ENCODE measurements at places on chromosomes 5 and 9.
A peak's percentile ranks its signal among the peaks of the same experiment; 100 is the strongest.

- H3K4me1 ChIP-seq: no peaks in the 10 kb centered on the region
- no peaks in the 10 kb centered on the region for H3K36me3 ChIP-seq
- DNase-seq: no peak
- no peaks in the 10 kb centered on the region for H3K27me3 ChIP-seq
These were observed 47.3 kb downstream of the ANKRD31 start for GRCh38 chr5:75189353-75189752.

GRCh38 chr9:36023260-36024048 is 13.3 kb upstream of the RECK start:
- no peaks in the 10 kb centered on the region for H3K27me3 ChIP-seq
- H3K4me3 ChIP-seq: no peak overlapping the region
- no peaks in the 10 kb centered on the region for H3K4me1 ChIP-seq
- no peaks in the 10 kb centered on the region for H3K36me3 ChIP-seq
- no peak overlapping the region for H3K27ac ChIP-seq
- peak; percentile 55 for DNase-seq

- no peak for DNase-seq
- no peaks in the 10 kb centered on the region for H3K36me3 ChIP-seq
- H3K4me3 ChIP-seq: no peak overlapping the region
These were observed 16.7 kb downstream of the COL15A1 start for GRCh38 chr9:98960409-98960808.

GRCh38 chr9:79989079-79989478 is 417.3 kb downstream of the TLE4 start:
- H3K27me3 ChIP-seq: no peaks in the 10 kb centered on the region
- no peak for DNase-seq
- no peak overlapping the region for H3K4me3 ChIP-seq
- no peaks in the 10 kb centered on the region for H3K4me1 ChIP-seq

- no peak overlapping the region for H3K4me3 ChIP-seq
- H3K27me3 ChIP-seq: no peaks in the 10 kb centered on the region
- no peak overlapping the region for H3K27ac ChIP-seq
These were observed 502.1 kb upstream of the PAPPA start for GRCh38 chr9:115651461-115651860.

DNA sequence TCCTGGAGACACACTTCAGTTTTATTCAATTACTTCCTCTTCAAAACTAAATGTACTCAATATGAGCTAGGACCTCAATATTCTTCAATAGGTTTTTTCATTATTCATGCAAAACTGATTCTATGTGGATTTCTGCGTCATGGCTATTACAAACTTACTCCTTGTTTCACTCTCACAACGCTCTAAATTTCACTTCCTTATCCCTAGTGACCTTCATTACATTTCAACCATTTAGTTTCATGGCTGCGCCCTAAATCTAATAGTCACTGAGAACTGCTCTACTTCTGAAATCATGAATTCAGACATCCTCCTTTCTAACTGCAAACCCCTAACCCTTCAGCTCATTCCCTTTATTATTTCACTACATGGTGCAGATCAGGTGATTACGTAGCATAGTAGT is 93.9 kb downstream of the SLC25A46 start:
- H3K4me3 ChIP-seq: no peak overlapping the region
- H3K27me3 ChIP-seq: no peaks in the 10 kb centered on the region
- no peaks in the 10 kb centered on the region for H3K36me3 ChIP-seq
- H3K27ac ChIP-seq: no peak overlapping the region

DNA sequence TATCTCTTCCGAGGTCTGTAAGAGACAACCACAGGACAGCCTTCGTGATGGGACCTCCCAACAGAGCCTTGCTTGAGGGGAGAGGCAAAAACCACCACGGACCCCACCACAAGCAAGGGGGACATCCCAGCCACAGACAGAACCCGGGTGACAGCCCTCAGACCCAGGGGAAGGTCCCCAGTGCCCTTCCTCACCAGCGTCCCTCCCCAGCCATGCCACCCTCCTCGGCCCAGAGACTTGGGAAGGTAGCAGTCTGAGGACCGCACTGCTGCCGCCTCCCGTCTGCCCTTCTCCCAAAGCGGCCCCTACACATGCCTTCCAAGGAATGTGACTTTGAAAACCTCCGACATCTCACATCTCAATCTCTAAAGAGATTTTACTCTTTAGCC is 13.4 kb downstream of the IPPK start:
- no peak overlapping the region for H3K4me3 ChIP-seq
- H3K27ac ChIP-seq: no peak overlapping the region
- DNase-seq: no peak
- no peaks in the 10 kb centered on the region for H3K27me3 ChIP-seq
- peaks cover 38% of the 10 kb centered on the region for H3K36me3 ChIP-seq

DNA sequence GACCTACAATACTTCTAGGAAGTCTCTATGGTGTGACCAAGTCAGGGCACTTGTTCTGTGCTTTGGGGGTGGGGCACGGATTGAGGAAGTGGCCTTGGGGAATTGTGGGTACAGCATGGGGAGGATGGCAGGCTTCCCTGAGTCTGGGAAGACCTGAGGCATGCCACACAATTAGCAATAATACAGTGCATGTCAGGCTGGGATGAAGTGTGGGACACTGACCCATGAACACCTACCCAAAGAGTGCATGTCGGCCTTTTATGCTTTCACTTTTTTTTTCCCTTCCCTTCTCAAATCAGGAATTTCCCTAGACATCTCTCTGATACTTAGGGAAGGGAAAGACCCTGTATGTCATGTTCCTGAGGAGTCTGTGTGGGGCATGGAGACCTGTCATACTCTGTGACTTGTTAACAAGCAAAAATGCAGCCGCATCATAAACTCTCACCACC is 146.4 kb downstream of the PALM2AKAP2 start:
- no peaks in the 10 kb centered on the region for H3K27me3 ChIP-seq
- H3K4me1 ChIP-seq: peaks cover 2% of the 10 kb centered on the region
- no peak overlapping the region for H3K4me3 ChIP-seq

- no peak for DNase-seq
- H3K4me1 ChIP-seq: no peaks in the 10 kb centered on the region
- no peaks in the 10 kb centered on the region for H3K36me3 ChIP-seq
These were observed 660.8 kb downstream of the TLE1 start for GRCh38 chr9:81028504-81028903.

GRCh38 chr9:125887172-125887571 is 140.0 kb downstream of the PBX3 start:
- peaks cover 10% of the 10 kb centered on the region for H3K27me3 ChIP-seq
- no peak overlapping the region for H3K27ac ChIP-seq
- no peaks in the 10 kb centered on the region for H3K36me3 ChIP-seq
- H3K4me3 ChIP-seq: no peak overlapping the region

DNA sequence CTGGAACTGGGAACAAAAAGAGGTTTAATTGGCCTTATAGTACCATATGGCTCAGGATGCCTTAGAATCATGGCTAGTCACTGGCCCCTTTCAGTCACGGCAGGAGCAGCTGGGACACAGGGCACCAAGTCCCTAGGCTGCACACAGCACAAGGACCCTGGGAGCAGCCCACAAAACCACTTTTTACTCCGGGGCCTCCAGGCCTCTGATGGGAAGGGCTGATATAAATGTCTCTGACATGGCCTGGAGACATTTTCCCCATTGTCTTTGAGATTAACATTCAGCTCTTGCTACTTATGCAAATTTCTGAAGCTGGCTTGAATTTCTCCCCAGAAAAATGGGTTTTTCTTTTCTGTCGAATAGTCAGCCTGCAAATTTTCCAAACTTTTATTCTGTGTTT is 1026.4 kb upstream of the COX7C start:
- H3K27ac ChIP-seq: no peak overlapping the region
- H3K4me3 ChIP-seq: no peak overlapping the region
- no peak for DNase-seq

- H3K36me3 ChIP-seq: peaks cover 3% of the 10 kb centered on the region
- DNase-seq: no peak
- H3K27ac ChIP-seq: no peak overlapping the region
- no peak overlapping the region for H3K4me3 ChIP-seq
- H3K4me1 ChIP-seq: no peaks in the 10 kb centered on the region
These were observed 356.9 kb downstream of the SEMA5A start for GRCh38 chr5:9188956-9189355.

- no peak overlapping the region for H3K4me3 ChIP-seq
- peaks cover 50% of the 10 kb centered on the region for H3K27me3 ChIP-seq
- no peak overlapping the region for H3K27ac ChIP-seq
- no peak for DNase-seq
These were observed 21.3 kb downstream of the MSX2 start for GRCh38 chr5:174745590-174746103.

- no peaks in the 10 kb centered on the region for H3K27me3 ChIP-seq
- DNase-seq: peak; percentile 79
- no peak overlapping the region for H3K4me3 ChIP-seq
- H3K36me3 ChIP-seq: peaks cover 44% of the 10 kb centered on the region
- H3K4me1 ChIP-seq: peaks cover 23% of the 10 kb centered on the region
These were observed 9.2 kb upstream of the GLE1 start for GRCh38 chr9:128495296-128495695.

DNA sequence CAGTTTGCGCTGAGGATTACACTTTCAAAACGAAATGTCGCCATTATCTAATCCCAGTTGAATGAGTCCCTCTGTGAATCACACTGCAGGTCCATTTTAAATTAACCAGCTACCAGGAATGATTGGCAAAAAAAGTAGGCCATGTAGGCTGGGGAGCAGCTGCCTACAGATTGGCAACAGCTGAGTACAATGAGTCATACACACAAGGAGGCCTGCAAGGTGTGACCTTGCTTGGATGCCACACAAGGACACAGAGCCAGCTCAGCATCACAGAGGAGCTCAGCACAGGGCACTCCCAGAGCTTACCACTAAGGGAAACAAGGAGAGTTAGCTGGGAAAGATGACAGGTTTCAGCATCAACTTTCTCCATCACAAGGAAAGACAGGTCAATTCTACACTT is 12.9 kb downstream of the HAVCR1 start:
- no peaks in the 10 kb centered on the region for H3K27me3 ChIP-seq
- peak; percentile 74 for DNase-seq
- no peaks in the 10 kb centered on the region for H3K36me3 ChIP-seq

DNA sequence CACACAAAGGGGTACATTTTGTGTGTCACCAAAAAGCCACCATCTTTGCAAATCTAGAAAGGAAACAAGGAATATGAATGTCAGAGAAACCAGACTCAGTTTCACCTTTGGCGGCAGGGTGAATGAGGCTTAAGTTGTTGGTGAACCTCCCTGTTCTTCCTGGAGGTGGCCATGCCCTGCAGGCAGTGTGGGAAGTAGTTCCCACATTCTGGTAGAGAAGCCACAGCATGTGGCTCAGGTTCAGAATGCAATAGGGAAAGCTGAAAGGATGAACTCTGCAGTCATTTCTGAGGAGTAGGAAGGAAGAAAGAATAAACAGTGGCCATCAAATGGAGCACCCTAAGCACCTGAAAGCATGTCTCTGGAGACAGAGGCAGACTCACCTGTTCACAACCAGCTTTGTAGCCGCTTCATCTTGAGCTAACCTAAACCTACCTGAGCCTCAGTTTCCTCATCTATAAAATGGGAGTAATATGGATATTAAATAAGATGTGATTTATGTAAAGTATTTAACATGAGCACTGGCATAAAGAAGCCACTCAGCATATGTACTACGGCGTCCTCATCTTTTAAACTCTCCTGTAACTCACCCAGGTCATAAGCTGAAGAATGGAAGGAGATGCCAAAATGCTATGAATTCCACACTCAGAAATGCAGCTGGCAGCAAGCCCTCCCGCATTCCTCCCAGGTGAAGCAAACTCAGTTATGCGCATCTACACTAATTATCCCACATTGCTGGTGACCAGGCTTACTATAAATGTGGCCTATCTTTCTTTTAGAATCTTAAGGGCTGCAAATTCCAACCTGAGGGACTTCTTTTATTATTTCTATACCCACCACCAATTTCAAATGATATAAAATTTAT is 86.0 kb downstream of the ZNF608 start:
- DNase-seq: peak; percentile 21
- peak overlapping the region; percentile 73 for H3K27ac ChIP-seq
- no peaks in the 10 kb centered on the region for H3K27me3 ChIP-seq
- no peak overlapping the region for H3K4me3 ChIP-seq
- no peaks in the 10 kb centered on the region for H3K36me3 ChIP-seq

DNA sequence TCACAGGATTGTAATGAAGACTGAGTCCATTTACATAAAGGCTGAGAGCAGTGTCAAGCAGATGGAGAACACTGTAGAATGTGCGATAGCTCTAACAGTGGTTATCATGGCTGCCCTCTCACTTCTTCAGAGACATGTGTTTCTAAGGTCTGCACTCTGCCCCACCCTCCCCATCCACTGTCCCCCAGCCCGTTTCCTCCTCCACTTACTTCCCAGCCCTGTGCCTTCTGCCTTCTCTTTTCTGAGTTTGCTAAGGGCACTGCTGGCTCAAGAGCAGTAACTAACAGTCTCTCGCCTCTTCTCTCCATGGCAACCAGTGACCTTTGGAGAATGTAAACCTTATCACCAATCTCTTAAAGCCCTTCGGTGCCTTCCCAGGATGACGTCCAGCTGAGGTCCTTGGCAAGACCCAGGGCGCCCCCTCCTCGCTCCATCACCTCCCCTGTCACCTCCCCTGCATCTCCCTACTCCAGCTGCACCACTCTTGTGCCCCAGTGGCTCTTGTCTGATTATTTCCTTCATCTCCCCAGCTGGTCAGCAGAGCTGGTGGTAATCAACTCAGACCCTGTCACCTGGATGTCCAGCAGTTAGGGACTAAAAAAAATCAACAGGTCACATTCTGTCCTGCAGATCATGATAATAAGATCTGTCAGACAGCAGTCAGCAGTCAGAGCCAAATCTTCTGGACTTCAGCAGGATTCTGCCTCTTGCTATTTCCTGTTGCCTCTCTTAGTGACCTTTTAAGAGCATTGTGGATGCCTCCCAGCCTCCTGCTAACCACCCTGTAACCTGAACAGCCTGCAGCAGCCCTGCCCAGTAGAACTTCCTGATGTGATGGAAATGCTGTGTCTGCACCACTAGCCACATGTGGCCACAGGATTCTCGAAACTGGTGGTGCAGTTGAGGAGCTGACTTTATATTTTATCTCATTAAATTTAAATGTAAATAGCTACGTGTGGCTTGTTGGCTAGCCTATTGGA is 9.0 kb downstream of the FXN start:
- peaks cover 19% of the 10 kb centered on the region for H3K36me3 ChIP-seq
- H3K4me1 ChIP-seq: no peaks in the 10 kb centered on the region
- no peak for DNase-seq
- no peaks in the 10 kb centered on the region for H3K27me3 ChIP-seq

- no peaks in the 10 kb centered on the region for H3K27me3 ChIP-seq
- peak overlapping the region; percentile 81 for H3K4me3 ChIP-seq
- peaks cover 9% of the 10 kb centered on the region for H3K4me1 ChIP-seq
- H3K27ac ChIP-seq: peak overlapping the region; percentile 94
These were observed 343 bp downstream of the KIAA0825 start for GRCh38 chr5:94618029-94618492.

- H3K36me3 ChIP-seq: no peaks in the 10 kb centered on the region
- no peak overlapping the region for H3K4me3 ChIP-seq
- no peak overlapping the region for H3K27ac ChIP-seq
- H3K27me3 ChIP-seq: no peaks in the 10 kb centered on the region
These were observed 182.0 kb downstream of the MUSK start for GRCh38 chr9:110850401-110851135.

Measured in large intestine (tissue), 12 donors.